Mammary epithelial cell (primary cell): ENCODE measurements at places on chromosomes 12 and 14. TPM values are rescaled to one million over a fixed set of nuclear protein-coding genes. Genes with fewer than 3 reads are reported as not detected.

Gene USP44
- total RNA-seq, result 0.67 TPM

Gene SERPINA12
- not detected for total RNA-seq

DNA sequence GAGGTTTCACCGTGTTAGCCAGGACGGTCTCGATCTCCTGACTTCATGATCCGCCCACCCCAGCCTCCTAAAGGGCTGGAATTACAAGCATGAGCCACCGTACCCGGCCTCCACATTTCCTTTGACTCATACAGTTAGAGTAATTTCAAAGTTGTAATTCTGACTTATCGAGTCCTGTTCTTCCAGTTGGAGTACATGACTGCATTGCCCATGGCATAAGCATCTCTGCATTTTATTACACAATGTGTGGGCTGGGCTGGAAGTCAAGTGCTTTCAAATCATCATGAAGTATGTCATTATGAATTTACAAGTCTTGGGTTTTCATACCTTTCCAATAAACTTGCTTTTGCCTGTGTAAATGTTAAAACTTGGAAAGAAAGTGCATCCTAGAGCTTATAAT, 1295.7 kb upstream of the FLRT2 start:
- DNase-seq, result no peak

Gene CEP170B
- 91.4 and 102 TPM in 2 replicates for total RNA-seq

GRCh38 chr14:99257673-99258221, 14.2 kb downstream of the BCL11B start:
- no peak for DNase-seq

DNA sequence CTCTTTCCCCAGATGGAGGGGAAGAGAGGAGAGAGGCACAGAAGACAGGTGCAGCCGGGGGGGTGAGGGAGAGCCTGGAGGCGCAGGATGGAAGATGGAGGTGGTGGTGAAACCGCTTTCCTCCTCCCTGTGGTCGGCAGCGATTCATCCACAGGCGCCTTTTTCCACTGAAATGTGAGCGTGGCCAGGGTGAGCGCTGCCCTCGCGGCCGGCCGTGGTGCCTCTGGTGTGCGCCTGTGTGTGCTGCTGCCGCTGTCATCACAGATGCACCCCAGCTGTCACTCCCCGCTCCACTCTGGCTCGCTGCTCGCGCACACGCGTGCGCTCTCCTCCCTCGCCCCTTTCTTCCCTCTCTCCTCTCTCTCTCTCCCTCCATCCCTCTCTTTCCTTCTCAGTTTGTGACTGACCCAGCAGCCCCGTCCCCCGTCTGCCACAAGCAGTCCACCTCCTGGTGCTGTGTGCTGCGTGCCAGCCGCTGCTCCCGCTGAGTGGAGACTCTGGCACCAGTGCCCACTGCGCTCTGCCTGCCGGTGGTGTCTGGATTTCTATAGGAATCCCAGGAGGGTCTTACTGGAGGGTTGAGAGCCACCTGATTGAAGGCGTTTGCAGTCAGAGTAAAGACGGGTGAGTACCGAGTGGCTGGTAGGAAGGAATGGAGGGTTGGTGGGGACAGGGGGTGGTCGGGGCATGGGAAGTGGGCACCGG, at the start of gene LRTM2:
Gene LRTM2, plus strand, starts transcription at position 375 of the 705 bp plus-strand sequence. CDS start 7,584 bp downstream, outside the sequence.
- DNase-seq, result no peak
